ENCODE measurements at places on chromosomes 3 and 15. TPM values are rescaled to one million over a fixed set of nuclear protein-coding genes. Genes with fewer than 3 reads are reported as not detected.

The C3orf80 gene
- 0.86 TPM for total RNA-seq

The EXD1 gene
- total RNA-seq = under 0.01 TPM

The ZMYND10 gene
- 0.97 TPM for total RNA-seq

The APH1B gene
- 14.5 TPM for total RNA-seq

The SRP14 gene
- 96.6 TPM for total RNA-seq

The GOLGA6B gene
- total RNA-seq = not detected

The GOLGA8R gene
- total RNA-seq = 1.3 TPM

The CTDSPL gene
- 61.7 TPM for total RNA-seq

The SCAANT1 gene
- total RNA-seq = not detected

The GOLGA6L7 gene
- not detected for total RNA-seq

The CFAP161 gene
- 0.86 TPM for total RNA-seq

The GPR149 gene
- total RNA-seq = not detected

The LTK gene
- 1.6 TPM for total RNA-seq

The CXCR6 gene
- under 0.01 TPM for total RNA-seq

The CALML4 gene
- total RNA-seq = 1.7 TPM

The GP9 gene
- total RNA-seq = not detected

The SKIL gene
- total RNA-seq = 96.3 TPM

The FETUB gene
- not detected for total RNA-seq

The PRR23B gene
- total RNA-seq = not detected

The TSPAN3 gene
- total RNA-seq = 136 TPM

The CCR3 gene
- total RNA-seq = not detected

The SEMA3B gene
- 23.3 TPM for total RNA-seq

The EOMES gene
- not detected for total RNA-seq

The GOLGB1 gene
- total RNA-seq = 60.6 TPM

The GPR176 gene
- 120 TPM for total RNA-seq

The HAPLN3 gene
- 8.1 TPM for total RNA-seq

The MUC13 gene
- 0.32 TPM for total RNA-seq

The SENP7 gene
- 9.7 TPM for total RNA-seq

The CLDN1 gene
- 14.2 TPM for total RNA-seq

The TP63 gene
- under 0.01 TPM for total RNA-seq

The IRAK2 gene
- 3.2 TPM for total RNA-seq

The TTC21A gene
- total RNA-seq = 3.9 TPM

The ATP8B4 gene
- total RNA-seq = 90.2 TPM

The CADPS gene
- total RNA-seq = not detected

The NR1I2 gene
- total RNA-seq = under 0.01 TPM

The CORO2B gene
- 9.5 TPM for total RNA-seq

The TTLL13 gene
- total RNA-seq = under 0.01 TPM

The SLC28A1 gene
- total RNA-seq = not detected

The PRSS50 gene
- not detected for total RNA-seq

The GOLGA6D gene
- total RNA-seq = not detected

The HRH1 gene
- total RNA-seq = 26.8 TPM

The A4GNT gene
- total RNA-seq = not detected

The DNAJC13 gene
- 91.8 TPM for total RNA-seq

The CCDC39 gene
- under 0.01 TPM for total RNA-seq

The TRPM7 gene
- total RNA-seq = 58.3 TPM

The EPHB3 gene
- total RNA-seq = 3.5 TPM

The PSMD2 gene
- total RNA-seq = 364 TPM

The WDR49 gene
- 0.32 TPM for total RNA-seq

The CMTM8 gene
- total RNA-seq = not detected

The NPAP1 gene
- not detected for total RNA-seq

The C3orf22 gene
- not detected for total RNA-seq

Data from fibroblast of villous mesenchyme (primary cell).